Activated CD4-positive, alpha-beta memory T cell treated with anti-CD3 and anti-CD28 coated beads, Interleukin-2, amount 10 ng/mL, durations not matched to agents 7 days and 5 days (primary cell): ENCODE measurements at places on chromosomes 12 and 14. TPM values are rescaled to one million over a fixed set of nuclear protein-coding genes. Genes with fewer than 3 reads are reported as not detected.

HOXC9 gene
- not detected for total RNA-seq

CCDC175 gene
- total RNA-seq, result not detected

MIP gene
- not detected for total RNA-seq

TIGAR gene
- total RNA-seq, result 12.8 TPM

LALBA gene
- total RNA-seq, result not detected

IL22 gene
- 3.8 TPM for total RNA-seq

GMPR2 gene
- total RNA-seq, result 78.1 TPM

B4GALNT3 gene
- 0.68 TPM for total RNA-seq

OR6C74 gene
- not detected for total RNA-seq

CCDC177 gene
- total RNA-seq, result not detected

MYF5 gene
- not detected for total RNA-seq

GLT8D2 gene
- not detected for total RNA-seq

SOAT2 gene
- 1.4 TPM for total RNA-seq

SOX5 gene
- total RNA-seq, result 0.75 TPM

ZNF740 gene
- 45.5 TPM for total RNA-seq

ENDOU gene
- not detected for total RNA-seq

OR4K5 gene
- total RNA-seq, result not detected

IGF1 gene
- 0.48 TPM for total RNA-seq

TAS2R9 gene
- total RNA-seq, result not detected

KRT6C gene
- total RNA-seq, result not detected

TAMALIN gene
- 7.4 TPM for total RNA-seq

MYBPC1 gene
- total RNA-seq, result not detected

PTPRO gene
- 1.5 TPM for total RNA-seq

RFX4 gene
- total RNA-seq, result not detected

DAO gene
- total RNA-seq, result not detected

RD3L gene
- total RNA-seq, result not detected

LARP4 gene
- 43.1 TPM for total RNA-seq

SLCO1C1 gene
- total RNA-seq, result not detected

EPYC gene
- total RNA-seq, result not detected

BDKRB2 gene
- total RNA-seq, result not detected

OR4E2 gene
- not detected for total RNA-seq

KRT78 gene
- not detected for total RNA-seq

C12orf60 gene
- 2.4 TPM for total RNA-seq

PPP1R36 gene
- not detected for total RNA-seq

PRORP gene
- total RNA-seq, result 44.9 TPM

IL26 gene
- total RNA-seq, result 3.3 TPM

KRT1 gene
- total RNA-seq, result 0.30 TPM

SELPLG gene
- total RNA-seq, result 289 TPM

AGAP2 gene
- 85.1 TPM for total RNA-seq

DYRK2 gene
- total RNA-seq, result 53.5 TPM

CIROP gene
- not detected for total RNA-seq

DCN gene
- not detected for total RNA-seq

IAPP gene
- not detected for total RNA-seq

CLEC6A gene
- not detected for total RNA-seq

CAPZA3 gene
- total RNA-seq, result not detected

TMPRSS12 gene
- not detected for total RNA-seq

KRT5 gene
- not detected for total RNA-seq

LUM gene
- total RNA-seq, result not detected

TC2N gene
- 180 TPM for total RNA-seq

MGAT4C gene
- total RNA-seq, result not detected

KCNA5 gene
- total RNA-seq, result not detected

KRT75 gene
- total RNA-seq, result not detected

SLC17A8 gene
- total RNA-seq, result not detected

RNASE7 gene
- total RNA-seq, result not detected
